ENCODE measurements at places on chromosomes 3 and 15.

GRCh38 chr3:129526121-129526900 is 2.1 kb upstream of the RHO start:
- no peak for DNase-seq

DNA sequence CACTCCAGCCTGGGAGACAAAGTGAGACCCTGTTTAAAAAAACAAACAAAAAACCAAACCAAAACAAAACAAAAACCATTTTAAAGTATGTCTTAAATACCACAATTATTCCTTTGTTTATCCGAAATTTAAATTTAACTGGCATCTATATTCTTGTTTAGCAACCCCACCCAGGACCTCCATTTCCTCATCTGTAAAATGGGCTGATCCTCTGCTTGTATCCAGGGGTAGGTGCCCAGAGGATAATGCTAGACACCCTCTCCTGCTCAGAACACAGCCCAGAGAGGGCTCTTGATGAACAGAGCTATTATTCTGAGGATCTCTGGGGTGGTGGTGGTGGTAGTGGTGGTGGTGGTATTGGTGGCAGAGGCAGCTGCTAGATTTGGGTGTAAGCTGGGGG is 9.8 kb downstream of the SH2D7 start:
- no peak for DNase-seq

DNA sequence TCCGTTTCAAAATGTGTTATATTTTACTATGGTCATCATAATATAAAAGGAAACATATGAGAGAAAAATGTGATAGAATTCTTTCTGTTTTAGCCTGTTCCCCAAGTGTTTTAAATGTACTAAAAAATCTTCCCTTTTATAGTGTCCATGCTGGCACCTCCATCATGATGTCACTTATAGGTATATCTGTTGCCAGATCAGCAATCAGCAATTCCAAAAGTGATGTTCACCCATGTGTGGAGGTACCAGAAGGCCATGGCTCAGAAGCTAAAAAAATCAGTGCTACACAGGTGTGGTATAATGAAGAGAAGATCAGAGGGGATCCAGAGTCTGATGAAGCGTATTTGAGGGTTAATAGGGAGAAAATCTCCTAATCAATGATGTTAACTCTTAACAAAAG is 1.1 kb upstream of the GPR15 start:
- DNase-seq: no peak

DNA sequence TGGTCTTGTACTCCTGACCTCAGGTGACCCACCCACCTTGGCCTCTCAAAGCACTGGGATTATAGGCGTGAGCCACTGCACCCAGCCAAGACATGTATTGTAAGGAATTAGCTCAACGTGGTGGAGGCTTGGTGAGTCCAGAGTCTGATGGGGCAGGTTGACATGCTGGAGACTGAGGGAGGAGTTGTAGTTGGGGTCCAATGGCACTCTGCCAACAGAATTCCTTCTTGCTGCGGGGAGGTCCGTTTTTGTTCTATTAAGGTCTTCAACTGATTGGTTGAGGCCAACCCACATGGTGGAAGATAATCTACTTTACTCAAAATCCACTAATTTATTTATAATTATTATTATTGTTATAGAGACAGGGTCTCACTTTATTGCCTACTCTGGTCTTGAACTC is 30.1 kb downstream of the PLA2G4D start:
- peak; percentile 43 for DNase-seq

DNA sequence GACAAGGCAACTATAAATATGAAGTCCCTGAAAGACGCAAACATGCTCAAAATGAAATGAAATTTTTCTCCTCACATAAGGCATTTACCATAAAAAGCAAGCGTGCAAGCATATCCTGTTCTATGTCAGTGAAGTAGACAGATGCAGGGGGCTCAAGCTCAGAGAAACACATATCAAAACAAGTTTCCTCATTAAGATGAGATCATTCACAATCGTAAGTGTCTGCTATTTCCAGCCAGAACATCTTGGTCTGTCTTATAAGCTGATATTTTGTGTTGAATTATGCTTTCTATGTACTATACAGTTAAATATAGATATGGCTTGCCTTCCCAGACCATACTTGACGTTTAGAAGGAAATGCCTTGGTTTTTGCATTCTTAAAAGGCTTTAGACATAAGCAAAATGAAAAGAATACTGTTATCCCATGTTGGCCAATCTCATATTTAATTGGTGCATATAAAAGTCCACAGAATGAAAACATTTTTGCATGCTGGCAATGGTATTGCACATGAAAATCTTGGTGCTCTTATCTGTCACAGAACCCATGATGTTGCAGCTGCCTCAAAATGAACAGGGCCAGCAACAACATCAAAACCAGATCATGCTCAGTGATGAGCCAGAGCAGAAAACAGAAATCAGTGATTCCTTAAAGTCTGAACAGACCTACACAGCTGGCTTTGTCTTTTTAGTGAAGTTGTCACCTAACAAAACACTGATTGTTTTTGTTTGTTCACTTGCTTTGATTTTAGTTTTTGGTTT is 65.4 kb downstream of the SIDT1 start:
- DNase-seq: no peak

DNA sequence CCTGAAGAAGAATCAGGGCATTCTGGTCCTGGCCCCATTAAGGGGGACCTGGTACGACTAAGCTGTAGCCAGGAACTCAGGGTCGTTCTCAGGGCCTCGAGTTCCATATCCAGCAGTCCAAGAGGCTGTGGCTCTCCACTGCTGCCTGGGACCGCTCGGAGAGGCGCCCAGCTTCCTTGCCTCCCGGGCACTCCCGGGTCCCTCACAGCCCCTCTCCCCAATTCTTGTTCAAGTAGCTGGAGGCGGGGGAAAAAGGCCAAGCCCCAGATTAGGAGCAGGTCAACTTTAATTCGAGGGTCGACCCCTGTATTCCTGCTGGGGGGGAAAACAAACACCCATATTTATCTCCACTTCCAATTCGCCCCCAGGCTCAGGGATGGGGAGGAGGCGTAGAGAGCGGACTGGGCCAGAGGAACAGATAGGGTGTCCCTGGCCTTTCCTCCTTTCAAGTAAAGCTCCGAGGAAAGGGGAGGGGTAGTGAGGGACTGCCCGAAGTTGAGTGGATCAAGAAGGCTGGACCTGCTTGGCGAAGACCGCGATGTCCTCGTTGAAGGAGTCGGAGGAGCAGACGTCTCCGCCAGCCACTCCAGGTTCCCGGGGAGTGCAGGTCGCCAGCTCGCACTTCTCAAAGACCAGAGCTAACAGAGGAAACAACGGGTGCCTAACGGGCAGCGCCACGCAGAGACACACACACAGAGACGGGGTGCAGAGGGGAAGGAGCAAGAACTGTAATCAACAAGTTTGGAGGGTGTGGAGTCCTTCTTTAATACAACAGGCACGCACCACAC is 4.4 kb downstream of the MEIS2 start:
- DNase-seq: peak; percentile 17

DNA sequence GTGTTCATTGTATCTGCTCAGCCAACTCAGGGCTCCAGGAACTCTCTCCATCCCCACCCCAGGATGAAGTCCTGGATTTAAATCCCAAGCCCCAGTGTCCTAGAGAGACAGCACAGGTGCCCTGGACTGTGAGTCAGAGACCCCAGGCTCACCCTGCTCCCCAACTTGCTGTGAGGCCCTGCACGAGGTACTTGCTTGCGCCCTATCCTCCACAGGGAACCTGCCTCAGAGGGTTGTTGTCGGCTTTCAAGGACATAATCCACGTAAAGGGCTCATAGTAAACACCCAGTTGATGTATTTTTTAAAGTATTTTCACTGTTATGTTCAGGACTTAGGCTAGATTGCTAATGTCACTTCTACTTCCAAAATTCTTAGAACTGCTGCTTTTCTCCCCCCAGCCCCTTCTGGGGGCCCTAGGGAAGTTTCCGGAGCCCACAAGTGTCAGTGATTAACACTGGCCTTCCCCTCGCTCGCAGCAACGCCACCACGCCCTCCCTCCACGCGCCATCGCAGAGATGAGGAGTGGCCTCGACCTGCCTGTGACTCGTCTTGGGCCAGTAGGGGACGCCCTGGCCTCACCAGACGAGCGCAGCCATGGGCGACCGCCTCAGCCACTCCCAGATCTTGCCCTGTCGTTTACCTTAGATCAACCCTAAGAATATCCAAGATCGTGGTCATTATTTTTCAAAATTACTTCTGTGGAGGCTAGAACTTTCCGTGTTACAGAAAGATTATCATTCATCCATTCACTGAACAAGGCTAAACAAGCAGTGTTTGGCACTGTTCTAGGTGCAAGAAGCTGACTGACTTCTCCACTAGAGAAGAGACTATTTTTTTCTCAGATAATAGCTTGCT is 6.0 kb upstream of the SRP14 start:
- peak; percentile 87 for DNase-seq

GRCh38 chr3:15983693-15984092 is 185.9 kb upstream of the ANKRD28 start:
- no peak for DNase-seq

- no peak for DNase-seq
Observed at GRCh38 chr3:55543181-55543614, 56.1 kb upstream of the WNT5A start.

DNA sequence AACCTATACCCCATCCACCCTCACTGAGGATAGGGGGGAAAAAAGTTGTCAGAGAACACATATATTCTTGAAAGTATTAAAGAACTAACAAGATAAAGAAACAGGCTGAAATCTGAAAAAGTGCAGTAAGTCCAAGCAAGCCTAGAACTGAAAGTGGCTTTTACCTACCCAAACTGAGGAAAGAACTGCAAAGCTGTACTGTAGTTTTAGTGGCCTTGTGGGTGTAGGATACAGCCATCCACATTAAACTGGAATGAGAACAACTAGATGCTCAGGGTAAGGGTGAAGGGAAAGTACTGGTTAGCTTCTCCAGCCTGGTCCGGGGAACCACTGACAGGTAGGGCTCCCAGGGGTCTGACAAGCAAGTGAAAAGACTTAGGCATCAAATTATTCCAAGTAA is 10.1 kb downstream of the UBP1 start:
- DNase-seq: no peak

- DNase-seq: peak; percentile 45
Observed at GRCh38 chr15:98292442-98293240, 332.1 kb downstream of the ARRDC4 start.

- DNase-seq: no peak
Observed at GRCh38 chr3:149058198-149058597, 28.1 kb downstream of the HLTF start.

DNA sequence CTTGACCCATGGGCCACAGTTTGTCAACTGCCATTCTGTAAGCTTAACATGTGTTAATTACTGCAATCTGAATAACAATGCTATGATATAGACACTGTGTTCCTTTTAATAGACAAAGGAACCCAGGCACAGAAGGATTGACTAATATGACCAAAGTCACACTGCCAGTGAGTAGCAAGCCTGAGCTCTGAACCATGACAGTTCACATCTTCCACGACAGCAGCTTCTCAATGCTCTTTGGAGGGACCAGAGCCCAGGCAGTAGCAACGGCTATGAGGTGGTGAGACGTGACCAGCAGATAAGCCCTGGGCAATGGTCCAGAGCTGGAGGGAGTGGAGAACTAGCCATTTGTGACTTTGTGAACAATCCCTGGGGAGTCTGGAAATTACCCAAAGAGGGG is 19.4 kb downstream of the CA12 start:
- DNase-seq: no peak

GRCh38 chr15:25182736-25183445 is 228.1 kb downstream of the SNRPN start:
- DNase-seq: peak; percentile 11

GRCh38 chr15:27398631-27399161 is 427.7 kb downstream of the GABRG3 start:
- DNase-seq: no peak

GRCh38 chr3:51982352-51982837 is 940 bp upstream of the ACY1 start:
- DNase-seq: peak; percentile 70

- DNase-seq: no peak
Observed at GRCh38 chr3:189718215-189718614, 87.0 kb downstream of the TP63 start.

GRCh38 chr15:34621675-34622074 is 38.2 kb upstream of the GOLGA8B start:
- no peak for DNase-seq

DNA sequence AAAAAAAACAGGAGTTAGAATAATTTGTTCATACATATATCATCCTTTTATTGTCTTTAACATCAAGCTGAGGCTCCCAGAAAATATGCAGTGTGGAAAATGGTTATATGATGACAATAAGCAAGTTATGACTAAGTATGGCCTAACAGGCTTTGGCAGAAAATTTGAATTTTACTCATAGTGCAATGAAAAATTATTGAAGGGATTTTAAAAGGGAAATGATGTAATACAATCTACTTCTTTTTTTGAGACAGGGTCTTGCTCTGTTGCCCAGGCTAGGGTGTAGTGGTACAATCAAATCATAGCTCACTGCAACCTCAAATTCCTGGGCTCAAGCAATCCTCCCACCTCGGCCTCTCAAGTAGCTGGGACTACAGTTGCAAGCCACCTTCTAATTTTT is 78.7 kb downstream of the FAIM start:
- no peak for DNase-seq

DNA sequence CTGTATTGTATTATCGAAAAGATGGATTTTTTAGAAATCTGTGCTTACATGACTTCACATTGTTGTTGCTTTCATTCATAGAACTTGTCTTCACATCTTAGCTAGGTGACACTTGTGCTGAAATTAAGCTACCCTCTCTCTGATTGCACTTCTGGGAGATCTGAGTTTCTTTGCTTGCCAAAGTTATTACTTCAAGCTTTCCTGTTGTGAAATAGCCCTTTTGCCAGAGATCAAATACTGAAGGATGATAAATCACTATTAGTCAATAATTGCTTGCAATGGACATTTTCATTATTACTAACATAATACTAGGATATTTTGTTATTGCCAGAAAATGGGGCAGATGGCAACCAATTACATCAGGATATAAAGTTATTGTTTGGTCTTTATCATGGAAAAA is 34.7 kb downstream of the PIK3CA start:
- no peak for DNase-seq

GRCh38 chr3:156620901-156621300 is 53.5 kb upstream of the TIPARP start:
- DNase-seq: no peak

GRCh38 chr3:124360563-124360962 is 368.6 kb upstream of the ROPN1 start:
- no peak for DNase-seq

DNA sequence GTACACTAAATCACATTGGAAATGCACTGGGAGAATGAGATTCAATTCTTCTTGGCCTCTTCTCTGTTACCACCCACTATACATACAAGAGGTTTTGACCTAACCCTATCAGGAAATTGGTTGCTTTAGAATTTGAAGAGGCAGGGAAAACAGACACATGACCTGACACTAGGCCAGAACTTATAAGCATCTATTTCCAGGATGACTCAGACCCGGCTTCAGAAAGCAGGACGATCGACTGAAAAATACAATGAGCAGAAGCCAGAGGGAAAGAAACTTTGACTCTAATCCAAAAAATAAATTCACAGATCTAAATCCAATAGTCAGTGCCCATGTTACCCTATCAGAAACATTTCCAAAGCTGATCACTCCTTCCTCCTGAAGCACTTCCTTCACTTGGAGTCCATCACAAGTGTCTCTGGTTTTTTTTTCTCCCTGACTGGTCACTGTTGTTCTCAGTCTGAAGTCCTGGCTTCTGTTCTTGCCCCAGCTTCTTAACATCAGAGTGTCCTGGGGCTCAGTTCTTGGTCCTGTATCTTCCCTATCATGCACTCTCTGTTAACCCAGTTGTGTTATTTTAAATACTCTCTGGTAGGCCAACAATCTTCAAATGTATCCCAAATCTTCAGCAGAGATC is 133.6 kb downstream of the P2RY1 start:
- no peak for DNase-seq

GRCh38 chr3:73461547-73461946 is 163.2 kb downstream of the PDZRN3 start:
- no peak for DNase-seq

GRCh38 chr3:195877136-195877715 is 31.1 kb downstream of the TNK2 start:
- DNase-seq: no peak

Measured in WERI-Rb-1 (cell line).